Nephron progenitor cell (in vitro differentiated cells): ENCODE measurements at places on chromosomes 1 and 21.

GRCh38 chr1:35788139-35788538 lies 18.4 kb upstream of the CLSPN start:
- no peak for DNase-seq

DNA sequence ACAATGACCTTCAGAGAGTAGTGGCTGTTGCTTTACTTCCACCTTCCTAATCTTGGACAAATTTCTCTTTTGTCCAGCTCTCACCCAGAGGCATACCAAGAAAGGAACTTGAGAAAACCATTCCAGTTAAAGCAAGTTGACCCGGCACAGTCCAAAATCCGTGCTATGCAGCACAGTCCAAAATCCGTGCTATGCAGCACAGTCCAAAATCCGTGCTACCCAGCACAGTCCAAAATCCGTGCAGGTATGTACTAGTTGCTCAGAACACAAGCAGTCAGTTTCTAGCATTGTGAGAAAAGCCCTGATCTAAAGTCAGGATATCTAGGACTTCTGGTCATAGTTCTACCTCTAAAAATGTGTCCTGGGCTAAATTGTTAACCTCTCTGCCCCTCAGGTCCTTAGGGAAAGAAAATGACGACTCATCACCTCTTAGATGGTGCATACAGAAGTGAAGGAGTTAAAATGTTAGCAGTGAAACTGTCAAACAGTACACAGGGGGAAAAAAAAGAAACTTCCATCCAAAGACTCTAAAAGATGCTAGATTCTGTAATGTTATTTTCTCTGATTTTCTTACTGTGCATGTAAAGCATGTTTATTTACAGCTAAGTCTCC lies 40.3 kb upstream of the ENAH start:
- DNase-seq = no peak

- no peak for DNase-seq
Observed at GRCh38 chr1:105243969-105244368, 1494.3 kb downstream of the AMY1C start.

DNA sequence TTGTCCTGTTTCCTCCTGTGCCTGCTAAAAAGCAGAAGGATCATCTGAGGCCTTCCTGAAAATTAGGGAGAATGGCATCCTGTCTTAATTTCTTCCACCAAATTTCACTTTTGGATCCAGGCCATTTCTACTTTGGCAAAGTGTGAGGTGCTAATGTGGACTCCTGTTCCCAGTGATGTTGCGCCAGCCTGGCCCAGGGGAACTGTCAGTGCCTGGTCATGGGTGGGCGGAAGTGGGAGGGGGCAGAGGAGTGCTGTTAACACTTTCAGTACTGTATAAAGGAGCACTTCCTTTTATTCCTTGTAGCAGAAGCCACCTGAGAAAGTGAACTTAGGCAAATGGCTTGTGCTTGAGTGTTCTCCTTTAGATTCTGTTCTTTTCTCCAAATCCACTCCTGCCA lies 19.9 kb downstream of the ELAPOR1 start:
- DNase-seq = peak; percentile 13

GRCh38 chr1:248805876-248806275 lies 19.8 kb downstream of the SH3BP5L start:
- no peak for DNase-seq

DNA sequence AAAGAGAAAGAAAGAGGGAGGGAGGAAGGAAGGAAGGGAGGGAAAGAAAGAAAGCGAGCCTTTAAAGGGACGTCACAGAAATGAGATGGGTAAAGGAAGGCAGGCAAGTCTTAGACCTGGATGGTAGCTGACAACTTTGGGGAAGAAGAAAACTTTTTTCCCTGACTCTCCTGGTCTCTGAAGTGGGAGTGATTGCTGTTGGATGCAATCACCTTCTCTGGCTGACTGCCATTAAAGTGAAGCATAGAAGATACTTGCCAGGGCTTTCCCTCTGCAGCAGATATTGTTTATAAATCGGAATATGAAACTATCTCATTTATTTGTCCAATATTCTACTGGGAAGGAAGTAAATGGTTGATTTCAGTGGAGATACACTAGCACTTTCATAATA lies 27.0 kb downstream of the VCAM1 start:
- no peak for DNase-seq

DNA sequence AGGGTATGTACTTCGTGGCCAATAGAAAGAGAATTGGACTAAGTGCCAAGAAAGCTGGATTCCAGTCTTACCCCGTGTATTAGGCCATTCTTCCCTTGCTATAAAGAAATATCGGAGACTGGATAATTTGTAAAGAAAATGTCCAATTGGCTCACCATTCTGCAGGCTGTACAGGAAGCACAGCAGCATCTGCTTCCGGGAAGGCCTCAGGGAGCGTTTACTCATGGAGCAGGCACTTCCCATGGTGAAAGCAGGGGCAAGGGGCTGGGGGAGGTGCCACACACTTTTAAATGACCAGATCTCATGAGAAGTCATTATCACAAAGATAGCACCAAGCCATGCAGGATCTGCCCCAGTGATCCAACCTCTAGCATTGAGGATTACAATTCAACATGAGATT lies 7.8 kb upstream of the AMIGO1 start:
- DNase-seq = no peak

- no peak for DNase-seq
Observed at GRCh38 chr1:180310095-180310494, 80.0 kb downstream of the LHX4 start.

DNA sequence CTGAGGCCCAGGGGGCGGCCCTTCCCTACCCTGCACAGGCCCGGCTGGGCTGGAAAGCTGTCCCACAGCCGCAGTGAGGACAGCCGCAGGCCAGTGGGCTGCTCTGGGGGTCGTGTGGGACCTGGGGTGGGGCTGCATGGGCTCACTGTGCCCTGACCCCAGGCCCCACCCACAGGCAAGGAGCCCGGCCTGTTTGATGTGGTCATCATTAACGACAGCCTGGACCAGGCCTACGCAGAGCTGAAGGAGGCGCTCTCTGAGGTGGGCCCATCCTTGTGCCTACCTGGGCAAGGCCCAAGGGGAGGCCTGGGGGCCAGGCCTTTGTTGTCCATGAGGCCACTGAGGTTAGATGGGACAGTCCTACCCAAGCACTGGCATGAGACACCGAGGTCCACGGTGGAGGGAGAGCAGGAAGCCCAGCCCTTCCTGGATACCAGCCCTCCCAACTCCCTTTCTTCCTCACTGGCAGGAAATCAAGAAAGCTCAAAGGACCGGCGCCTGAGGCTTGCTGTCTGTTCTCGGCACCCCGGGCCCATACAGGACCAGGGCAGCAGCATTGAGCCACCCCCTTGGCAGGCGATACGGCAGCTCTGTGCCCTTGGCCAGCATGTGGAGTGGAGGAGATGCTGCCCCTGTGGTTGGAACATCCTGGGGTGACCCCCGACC lies 1.4 kb upstream of the GJC2 start:
- DNase-seq = no peak

- DNase-seq = no peak
Observed at GRCh38 chr1:109993885-109994284, 9.3 kb downstream of the AHCYL1 start.

GRCh38 chr1:208747979-208748378 lies 503.8 kb upstream of the PLXNA2 start:
- no peak for DNase-seq

DNA sequence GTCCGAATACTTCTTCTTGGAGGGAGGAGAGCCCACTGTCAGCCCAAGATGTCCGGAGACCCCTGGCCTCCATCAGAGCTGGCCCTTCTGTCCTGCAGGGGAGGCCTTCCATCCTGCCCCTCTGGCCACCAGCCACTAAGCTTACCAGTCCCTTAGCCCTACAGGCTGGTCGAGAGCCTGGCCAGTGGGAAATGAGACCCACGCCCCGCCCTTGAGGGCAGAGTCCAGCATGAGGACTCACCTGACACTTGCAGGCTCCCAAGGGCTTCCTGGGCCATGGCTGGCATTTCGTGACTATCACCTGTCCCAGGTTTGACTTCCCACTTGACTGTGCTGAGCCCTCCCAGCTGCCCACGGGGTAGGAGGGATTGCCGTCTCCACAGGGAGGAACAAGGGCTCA lies 361.8 kb upstream of the VAMP3 start:
- DNase-seq = no peak

DNA sequence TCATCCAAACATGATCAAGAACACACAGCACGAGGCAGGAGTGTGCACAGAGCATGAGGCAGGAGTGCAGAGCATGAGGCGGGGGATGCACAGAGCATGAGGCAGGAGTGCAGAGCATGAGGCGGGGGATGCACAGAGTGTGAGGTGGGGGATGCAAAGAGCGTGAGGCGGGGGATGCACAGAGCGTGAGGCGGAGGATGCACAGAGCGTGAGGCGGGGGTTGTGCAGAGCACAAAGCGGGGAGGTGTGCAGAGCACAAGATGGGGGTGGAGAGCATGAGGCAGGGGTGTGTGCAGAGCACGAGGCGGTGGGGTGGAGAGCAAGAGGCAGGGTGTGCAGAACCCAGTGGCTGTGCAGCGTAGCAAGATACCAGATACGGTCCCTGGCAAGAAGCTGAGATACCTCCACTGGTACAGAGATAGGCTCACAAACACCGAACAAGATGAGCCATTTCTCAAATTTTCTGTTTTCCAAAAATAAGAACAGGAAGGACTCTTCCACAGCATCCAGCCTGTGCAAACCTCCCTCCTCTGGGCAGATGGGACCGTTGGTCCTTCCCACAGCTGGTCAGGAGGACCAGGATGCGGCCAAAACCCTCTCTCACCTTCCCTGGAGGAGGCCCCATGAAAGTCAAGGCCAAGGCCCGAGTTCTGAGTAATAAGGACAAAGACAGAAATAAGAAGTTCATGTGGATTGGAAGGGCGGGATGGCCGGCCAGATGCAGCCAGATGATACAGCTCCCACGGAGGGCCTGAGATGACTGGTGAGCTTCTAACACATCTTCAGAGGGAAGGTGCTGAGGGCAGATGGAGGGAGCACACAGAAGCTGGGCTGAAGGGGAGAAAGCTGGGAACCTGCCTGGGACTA lies 12.0 kb downstream of the SPATC1L start:
- DNase-seq = no peak
